SK-N-MC (cell line): ENCODE measurements at places on chromosomes 13 and 19.

DNA sequence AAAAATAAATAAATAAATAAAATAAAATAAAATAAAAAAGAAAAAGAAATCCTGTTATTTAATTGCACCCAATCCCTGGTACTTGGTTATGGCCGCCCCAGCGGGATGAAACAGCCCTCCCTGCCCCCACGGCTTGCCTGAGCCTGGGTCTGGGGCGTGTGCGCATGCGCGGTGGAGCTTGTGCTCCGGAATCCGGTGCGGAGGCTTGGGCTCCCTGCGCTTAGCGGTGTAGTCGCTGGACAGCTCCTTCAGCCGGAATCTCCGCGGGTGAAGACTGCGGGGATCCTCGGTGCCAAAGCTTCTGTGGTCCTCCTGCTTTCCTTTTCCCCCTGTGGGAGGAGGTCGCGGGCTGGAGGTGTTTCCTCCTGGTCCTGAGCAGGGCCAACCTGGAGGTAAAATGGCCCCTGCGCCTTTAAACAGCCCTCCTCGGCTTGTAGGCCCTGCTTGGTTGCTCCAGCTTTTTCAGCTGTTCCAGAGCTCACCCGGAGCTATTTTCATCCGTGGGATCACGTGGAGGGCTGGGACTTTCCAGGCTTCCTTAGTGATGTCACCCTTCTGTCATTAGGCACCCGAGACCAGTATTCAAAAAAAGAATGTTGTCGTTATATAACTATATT, at the start of gene PLA2G4C:
TSS of gene PLA2G4C (minus strand) at position 468 of the 617 bp plus-strand sequence. CDS start 4,288 bp downstream, outside the sequence.
- DNase-seq, result peak; percentile 56

DNA sequence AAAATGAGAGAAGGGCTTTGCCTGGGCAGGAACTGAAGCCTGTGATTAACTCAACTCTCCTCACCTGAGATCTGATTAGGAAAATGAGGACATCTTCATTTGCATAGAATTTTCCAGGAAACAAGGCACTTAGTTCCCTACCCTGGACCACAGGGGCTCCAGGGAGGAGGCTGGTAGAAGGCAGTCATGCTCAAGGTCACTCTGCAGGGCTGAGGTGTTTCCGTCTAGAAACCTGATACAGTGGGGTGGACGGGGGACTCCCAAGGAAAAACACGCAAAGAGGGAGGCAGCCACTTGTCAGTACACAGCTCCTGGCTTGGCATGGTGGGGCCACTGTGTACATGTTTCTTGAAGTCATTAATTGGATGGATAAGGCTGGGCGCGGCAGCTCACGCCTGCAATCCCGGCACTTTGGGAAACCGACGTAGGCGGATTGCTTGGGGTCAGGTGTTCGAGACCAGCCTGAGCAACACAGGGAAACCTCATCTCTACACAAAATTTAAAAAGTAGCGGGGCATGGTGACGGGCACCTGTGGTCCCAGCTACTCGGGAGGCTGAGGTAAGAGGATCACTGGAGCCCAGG, 6.0 kb downstream of the KLK14 start:
- no peak for DNase-seq

GRCh38 chr19:19652482-19653295, 9.2 kb upstream of the GMIP start:
- DNase-seq, result no peak

- no peak for DNase-seq
Measured at GRCh38 chr19:16361254-16361653, 36.6 kb downstream of the KLF2 start.

DNA sequence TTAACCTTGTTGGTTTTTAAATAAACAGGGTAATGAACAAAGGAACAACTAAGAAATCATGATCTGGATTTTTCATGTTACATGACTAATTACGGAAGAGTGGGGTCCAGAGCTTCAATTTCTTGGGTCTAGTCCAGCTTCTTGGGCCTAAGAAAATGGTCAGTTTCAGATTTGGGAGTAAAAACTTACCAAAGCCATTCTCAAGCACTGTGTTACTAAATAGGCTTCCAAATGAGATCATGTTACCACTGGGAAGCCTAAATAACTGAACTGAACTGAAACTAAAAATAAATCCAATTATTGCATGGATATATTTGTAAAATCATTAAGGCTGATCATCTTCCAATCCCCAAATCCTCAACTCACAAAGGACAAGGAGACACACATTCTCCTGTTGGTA, 13.9 kb downstream of the TBC1D4 start:
- no peak for DNase-seq

GRCh38 chr13:33917190-33917589, 99.2 kb downstream of the RFC3 start:
- DNase-seq, result no peak

- DNase-seq, result no peak
Measured at GRCh38 chr13:73933795-73934194, 200.4 kb downstream of the KLF12 start.

DNA sequence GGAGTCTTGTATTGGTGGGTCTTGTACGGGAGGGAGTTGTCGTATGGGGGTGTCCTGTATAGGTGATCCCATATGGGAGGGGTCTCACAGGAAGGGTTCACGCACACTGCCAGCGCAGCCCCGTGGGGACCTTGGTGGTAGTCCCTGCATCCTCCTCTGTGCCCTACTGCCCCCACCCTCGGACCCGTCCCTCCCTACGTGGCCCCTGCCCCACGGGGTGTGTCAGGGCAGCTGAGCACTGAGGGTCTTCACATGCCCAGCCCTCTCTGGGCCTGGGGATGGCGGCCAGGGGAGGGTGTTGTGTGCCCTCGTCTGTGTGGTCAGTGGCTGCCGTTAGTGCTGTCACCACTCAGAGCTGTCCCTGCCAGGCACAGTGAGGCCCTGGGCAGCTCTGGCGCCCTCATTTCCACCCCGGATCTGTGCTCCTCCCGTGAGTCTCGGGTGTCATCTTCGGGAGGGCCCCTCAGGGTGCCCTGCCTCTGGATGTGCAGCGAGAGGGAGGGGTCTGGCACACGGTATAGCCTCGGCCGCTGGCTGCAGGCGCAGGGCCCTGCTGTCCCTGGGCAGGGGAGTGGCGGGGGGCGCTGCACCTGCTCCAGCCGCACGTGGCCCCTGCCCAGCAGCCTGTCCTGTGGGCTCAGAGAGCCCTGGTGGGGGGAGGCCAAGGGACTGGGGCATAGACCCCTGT, 16.0 kb upstream of the GNA15 start:
- no peak for DNase-seq

DNA sequence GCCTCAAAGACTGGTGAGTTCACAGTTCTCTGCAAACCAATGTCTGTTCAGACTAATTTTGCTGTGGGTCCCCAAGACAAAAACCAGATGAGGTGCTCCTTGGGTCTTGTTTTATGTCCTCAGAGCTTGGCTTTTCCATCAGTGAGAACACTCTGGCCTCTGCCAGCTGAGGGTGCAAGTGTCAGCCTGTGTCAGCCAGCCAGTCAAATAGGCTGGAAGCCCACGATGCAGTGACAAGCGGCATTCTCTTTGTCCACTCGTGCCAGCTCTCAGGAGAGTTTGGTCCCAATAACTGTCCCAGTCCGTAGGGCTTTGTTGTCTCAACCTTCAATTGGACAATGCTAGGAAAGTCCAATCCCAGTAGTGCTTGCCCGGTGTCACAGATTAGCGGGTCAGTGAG, 9.4 kb upstream of the AKT2 start:
- no peak for DNase-seq

GRCh38 chr13:20313896-20314295, 81.8 kb upstream of the GJB6 start:
- no peak for DNase-seq

DNA sequence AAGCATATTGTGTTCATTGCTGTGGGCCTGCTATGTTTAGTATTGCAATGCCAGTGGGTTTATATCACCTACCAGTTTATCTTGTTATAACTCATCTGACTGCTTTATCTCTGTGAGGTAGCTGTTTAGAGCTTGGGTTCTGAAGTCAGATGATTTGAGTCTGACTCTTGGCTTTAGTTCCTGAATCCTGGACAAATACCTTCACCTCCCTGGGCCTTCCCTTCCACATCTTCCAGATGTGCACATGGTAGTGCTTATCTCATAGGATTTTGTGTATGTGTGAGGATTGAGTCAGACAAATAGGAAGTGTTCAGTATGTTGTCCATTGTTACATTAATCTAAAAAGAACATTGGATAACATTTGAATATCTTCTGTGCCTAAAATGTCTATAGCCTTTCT, 63.5 kb upstream of the ANKRD10 start:
- no peak for DNase-seq

GRCh38 chr13:30857636-30858035, 48.4 kb upstream of the MEDAG start:
- DNase-seq, result no peak

GRCh38 chr19:4730740-4731171, 7.1 kb upstream of the DPP9 start:
- DNase-seq, result no peak
